CD8-positive, alpha-beta memory T cell (primary cell): ENCODE measurements at places on chromosomes 5 and 9.

GRCh38 chr5:81007637-81008027 is 47.5 kb downstream of the RASGRF2 start:
- DNase-seq, result no peak

- no peak for DNase-seq
Observed at GRCh38 chr5:136240894-136241293, 47.9 kb upstream of the SMIM32 start.

- DNase-seq, result no peak
Observed at GRCh38 chr9:114685951-114686350, 4.0 kb upstream of the TEX48 start.

DNA sequence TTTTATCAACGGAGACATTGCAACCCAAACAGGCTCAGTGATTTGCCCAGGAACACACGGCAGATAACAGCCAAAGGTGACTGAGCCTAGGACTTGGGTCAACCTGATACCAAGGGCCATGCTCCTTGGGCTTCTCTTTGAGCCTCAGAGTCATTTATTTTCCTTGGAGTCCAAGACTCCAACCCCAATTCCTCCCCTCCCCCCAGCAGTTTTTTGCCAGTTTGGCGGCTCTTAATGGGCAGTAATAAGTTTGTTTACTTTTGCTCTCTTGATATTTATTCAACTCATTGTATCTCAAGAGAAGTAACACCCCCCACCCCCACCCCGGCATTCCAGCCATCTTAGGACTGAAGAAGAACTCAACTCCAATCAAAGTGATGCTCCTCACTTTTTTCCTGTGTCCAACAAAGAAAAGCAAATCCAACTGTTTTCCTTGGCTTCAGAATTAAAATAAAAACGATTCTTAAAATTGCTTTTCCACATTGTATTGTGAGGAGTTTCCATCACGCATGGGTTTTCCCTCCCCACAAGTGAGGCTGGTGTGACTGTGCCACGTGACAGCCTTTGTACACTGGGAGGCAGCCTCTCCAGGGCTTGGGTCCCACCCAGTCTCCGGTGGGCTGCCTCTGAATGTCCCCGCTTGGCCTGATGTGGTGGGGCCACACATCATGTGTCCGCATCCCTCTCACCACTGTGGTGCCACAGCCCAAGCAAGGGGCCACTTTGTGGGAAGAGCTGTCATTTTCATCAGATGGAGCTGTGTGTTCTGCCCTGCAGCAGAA is 9.1 kb downstream of the ANGPTL2 start:
- DNase-seq, result no peak

- DNase-seq, result no peak
Observed at GRCh38 chr9:115998666-115999065, 154.9 kb upstream of the PAPPA start.

- no peak for DNase-seq
Observed at GRCh38 chr9:110241260-110241857, 14.9 kb downstream of the TXN start.

GRCh38 chr9:124475158-124475867 is 25.1 kb downstream of the ADGRD2 start:
- no peak for DNase-seq

GRCh38 chr9:91781906-91782305 is 168.1 kb downstream of the ROR2 start:
- DNase-seq, result no peak

GRCh38 chr5:2803751-2804150 is 52.3 kb upstream of the IRX2 start:
- DNase-seq, result no peak

DNA sequence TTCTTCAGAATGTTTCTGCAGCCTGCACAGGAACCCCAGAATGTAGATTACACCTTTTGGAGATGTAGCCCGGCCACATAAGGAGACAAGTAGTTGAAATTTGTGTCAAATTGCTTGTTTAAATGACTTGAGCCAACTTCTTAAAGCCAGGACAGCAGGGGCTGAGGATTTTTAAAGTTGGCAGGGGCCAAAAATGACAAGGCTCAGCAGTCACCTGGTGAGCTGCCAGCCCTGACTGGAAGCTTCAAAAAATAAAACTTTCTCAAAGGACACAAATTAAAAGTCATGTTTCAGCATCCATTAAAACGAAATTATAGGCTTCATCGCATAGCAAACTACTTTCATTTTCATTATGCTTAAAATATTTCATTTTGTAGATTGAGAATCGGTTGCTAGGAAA is 340.3 kb upstream of the WWC1 start:
- no peak for DNase-seq

- DNase-seq, result no peak
Observed at GRCh38 chr5:137735555-137736284, at the start of gene KLHL3. TSS of gene KLHL3 (minus strand) at chr5:137736089. CDS start at chr5:137735646, 443 bp downstream.

GRCh38 chr9:129525656-129526196 is 95.2 kb downstream of the C9orf50 start:
- no peak for DNase-seq

GRCh38 chr9:2662496-2662895 is 40.9 kb downstream of the VLDLR start:
- DNase-seq, result no peak

- no peak for DNase-seq
Observed at GRCh38 chr5:43785198-43785597, 182.2 kb downstream of the NNT start.

- peak; percentile 44 for DNase-seq
Observed at GRCh38 chr9:97598461-97599288, 34.5 kb downstream of the TSTD2 start.

DNA sequence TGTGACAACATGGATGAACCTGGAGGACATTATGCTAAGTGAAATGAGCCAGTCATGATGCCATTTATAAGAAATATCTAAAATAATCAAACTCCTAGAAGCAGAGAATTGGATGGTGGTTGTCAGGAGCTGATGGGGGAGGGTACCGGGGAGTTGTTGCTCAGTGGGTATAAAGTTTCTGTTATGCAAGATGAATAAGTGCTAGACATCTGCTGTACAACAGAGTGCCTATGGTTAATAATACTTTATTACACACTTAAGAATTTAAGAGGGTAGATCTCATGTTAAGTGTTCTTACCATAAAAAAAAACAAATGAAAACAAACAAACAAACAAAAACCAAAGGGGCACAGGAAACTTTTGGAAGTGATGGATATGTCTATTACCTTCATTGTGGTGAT is 13.0 kb upstream of the CCDC69 start:
- no peak for DNase-seq

DNA sequence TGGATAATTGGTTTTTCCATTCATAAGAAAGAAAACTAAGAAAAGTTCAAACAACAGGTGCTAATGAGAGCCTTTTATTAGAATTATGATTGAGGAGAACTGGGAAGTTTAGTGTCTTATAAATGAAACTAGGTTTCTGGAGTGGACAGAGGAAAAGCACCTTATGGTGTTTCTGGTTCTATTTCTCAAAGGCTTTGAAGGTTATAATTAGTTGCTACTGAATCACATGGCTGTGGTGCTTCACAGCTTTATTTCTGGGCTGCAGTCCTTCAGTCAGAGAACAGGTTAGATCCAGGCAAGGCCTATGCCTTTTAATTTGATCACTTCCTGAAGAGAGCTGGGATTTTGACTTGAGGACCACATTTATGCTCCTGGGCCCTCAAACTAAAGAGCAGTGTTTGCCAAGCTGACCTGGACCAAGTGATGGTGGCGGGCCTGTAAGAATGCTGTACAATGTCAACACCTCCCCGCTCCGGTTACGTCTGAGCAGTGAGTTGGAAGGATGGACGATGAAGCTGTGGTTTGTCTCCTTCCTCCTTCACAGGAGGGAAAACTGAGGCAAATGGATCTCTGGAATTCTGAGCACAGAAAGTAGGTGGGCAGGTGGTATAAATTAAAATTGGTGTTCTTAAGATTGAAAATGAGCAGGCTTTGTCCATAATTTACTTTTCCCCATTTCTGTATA is 56.0 kb downstream of the ZNF462 start:
- no peak for DNase-seq

GRCh38 chr5:94310833-94311232 is 307.6 kb downstream of the KIAA0825 start:
- no peak for DNase-seq

- DNase-seq, result no peak
Observed at GRCh38 chr9:131791542-131792254, 51.8 kb upstream of the RAPGEF1 start.

DNA sequence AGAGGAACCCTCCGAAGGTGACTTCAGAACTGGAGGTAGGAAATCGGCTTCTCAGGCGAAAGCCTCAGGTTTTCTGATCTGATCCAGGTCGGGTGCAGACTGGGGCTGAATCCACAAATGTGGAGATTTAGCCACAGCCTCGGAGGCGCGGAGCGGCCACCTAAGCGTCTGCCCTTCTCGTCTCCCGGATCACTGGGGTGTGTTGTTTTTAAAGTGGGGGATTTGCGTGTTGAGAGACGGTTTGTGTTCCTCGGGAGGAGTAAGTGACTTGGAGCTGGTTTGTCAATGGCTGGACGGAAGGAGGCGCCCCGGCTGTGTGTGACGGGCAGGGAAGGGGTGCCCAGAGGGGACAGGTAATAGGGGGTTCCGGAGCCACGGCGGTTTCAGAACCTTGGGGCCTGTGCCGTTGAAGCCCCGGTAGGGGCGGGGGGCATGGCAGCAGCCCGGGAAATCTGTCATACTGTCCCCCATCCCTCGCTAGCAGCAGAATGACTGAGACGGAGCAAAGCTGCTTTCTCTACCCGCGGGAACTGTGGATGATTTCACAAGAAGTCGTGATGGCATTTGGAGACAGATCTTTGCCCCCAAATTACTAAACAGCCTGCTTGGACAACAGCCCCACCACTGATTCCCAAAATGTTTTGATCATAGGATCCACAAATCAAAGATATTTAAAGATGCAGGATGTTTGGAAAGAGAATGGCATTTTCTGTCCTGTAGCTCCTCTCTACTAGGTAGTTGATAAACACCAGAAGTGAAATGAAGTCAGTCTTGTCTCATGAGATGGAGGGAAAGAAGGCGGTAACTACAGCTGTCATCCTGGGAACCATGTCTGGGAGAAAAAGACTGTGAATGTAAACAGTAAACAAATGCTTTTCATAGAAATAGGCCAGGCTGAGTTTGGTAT is 216.5 kb downstream of the PDZD2 start:
- DNase-seq, result no peak

DNA sequence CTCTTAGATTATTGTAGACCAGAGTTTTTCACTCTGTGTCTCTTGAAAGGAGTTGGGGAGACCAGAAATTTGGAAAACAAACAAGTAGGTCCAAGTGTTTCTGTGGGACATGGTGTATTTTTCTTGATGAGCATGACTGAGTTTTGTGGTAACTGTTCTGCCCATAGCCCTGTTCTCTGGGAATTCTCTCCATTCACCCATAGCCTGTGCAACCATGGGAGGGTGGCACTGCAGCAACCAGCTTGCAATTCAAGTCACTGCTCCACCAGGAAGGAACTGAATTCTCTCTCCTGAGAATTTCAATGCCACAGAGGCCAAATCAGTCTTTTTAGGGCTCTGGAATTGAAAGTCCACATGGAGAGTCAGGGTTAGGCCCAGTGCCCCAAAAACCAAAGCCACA is 475.3 kb upstream of the TRPC7 start:
- DNase-seq, result no peak

- DNase-seq, result no peak
Observed at GRCh38 chr9:78921341-78921740, 624.4 kb downstream of the PSAT1 start.

- DNase-seq, result no peak
Observed at GRCh38 chr5:86152988-86153560, 464.7 kb upstream of the COX7C start.

DNA sequence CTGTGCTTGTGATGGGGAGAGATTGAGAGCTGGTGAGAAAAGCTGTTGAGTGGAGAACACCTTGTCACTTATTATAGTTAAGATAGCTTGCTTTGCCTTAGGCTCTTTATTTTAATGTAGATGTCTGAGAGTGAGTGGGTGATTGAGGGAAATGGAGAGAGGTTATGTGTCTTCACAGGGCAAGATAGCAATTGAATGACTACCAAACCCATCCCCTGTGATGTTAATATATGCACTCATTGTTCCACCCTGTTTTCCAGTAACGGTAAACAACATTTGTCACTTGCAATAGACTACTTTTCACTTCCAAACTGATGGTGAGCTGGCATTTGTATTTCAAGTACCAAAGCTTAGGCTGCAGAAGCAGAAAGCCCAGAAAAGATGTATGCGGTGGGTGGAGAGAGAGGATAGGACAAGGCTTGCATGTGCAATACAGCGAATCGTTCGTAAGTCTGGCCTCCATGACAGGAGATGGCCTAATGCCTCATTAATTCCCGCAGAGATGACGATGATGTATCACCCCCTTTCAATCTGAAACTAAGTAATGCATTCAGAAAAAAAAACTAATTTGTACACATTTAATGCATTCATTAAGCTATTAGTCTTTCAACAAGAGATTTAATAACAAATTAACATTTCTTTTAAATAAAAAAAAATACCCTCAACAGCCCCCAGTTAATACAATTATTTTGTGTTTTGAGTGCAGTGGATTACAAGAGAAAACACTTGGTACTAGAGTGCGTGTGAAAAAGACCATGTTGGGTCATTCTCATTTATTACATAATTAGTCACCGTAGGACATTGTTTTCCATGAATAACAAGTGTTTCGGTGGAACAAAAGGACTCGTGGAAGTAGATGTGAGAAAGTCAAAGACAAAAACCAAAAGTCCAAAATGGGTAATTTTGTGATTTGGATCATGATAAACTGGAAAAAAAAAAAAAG is 699.0 kb downstream of the BRINP1 start:
- no peak for DNase-seq

DNA sequence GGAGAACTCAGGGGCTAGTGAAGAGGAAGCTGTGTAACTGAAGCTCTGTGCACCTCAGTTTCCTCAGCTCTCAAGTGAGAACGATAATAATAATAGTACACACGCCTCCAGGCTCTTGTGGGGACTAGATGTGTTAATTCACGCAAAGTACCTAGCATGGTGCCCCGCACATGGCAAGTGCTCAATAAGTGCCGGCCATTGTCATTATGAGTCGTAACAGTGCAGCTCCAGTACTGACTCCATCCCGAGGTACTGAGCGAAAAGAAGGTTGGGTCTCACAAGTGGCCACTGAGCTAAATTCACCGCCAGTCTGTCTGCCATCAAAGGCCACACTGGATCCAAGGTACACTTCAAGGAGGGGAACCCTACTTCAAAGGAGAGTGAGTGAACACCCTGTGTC is 40.4 kb downstream of the MED27 start:
- DNase-seq, result no peak

DNA sequence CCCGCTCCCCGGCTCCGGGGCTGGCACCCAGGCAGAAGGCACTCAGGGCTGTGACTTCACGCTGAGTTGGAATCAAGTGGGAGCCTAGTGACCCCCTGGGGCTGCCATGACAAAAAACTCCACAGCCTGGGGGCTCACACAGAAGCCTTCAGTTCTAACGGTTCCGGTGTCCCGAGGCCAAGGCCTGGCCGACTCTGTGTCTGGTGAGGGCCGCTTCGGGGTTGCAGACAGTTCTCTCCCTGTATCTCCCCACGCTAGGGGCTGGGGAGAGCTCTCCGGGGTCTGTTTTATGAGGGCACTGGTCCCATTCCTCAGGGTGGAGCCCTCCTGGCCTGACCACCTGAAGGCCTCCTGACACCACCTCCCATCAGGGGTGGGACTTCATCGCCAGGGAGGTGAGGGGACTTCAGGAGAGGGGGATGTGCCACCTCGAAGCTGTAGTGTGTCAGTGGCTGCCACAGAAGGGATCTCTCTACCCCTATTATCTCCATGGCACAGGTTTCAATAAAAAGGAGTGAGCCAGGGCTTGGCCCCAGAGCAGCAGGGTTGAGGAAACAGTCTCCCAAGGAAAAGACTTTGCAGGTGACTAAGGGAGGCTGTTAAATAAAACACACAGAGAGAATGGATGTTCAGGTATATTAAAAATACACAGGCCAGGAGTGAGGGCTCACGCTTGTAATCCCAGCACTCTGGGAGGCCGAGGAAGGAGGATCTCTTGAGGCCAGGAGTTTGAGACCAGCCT is 1.5 kb upstream of the SLC6A3 start:
- DNase-seq, result no peak

- no peak for DNase-seq
Observed at GRCh38 chr9:127178686-127179632, 56.5 kb upstream of the ANGPTL2 start.
